Lung (tissue), 17 donors: ENCODE measurements at places on chromosomes 5 and 9. TPM values are rescaled to one million over a fixed set of nuclear protein-coding genes. Genes with fewer than 3 reads are reported as not detected.

GRCh38 chr5:81853030-81853357 is 102.1 kb upstream of the SSBP2 start:
- DNase-seq: no peak

- no peak for DNase-seq
Measured at GRCh38 chr9:23005156-23005555, 558.5 kb downstream of the DMRTA1 start.

DNA sequence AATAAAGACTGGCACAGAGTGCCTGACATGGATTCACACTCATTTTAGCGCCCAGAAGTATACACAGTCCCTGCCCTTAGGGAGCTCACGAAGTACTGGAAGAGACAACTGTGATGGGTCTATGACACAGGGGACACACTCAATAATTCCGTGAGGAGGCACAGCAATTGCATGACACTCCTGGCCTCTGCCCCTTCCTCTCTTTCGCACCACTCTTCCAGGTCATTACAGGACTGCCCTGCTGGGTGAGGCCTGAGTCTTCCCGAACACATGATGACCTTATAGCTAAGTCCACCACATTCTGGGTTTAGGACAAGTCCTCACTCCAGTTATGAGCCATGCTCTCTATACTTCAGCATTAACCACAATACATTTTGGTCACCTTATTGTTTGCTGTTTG is 134.7 kb downstream of the GNA14 start:
- DNase-seq: no peak

DNA sequence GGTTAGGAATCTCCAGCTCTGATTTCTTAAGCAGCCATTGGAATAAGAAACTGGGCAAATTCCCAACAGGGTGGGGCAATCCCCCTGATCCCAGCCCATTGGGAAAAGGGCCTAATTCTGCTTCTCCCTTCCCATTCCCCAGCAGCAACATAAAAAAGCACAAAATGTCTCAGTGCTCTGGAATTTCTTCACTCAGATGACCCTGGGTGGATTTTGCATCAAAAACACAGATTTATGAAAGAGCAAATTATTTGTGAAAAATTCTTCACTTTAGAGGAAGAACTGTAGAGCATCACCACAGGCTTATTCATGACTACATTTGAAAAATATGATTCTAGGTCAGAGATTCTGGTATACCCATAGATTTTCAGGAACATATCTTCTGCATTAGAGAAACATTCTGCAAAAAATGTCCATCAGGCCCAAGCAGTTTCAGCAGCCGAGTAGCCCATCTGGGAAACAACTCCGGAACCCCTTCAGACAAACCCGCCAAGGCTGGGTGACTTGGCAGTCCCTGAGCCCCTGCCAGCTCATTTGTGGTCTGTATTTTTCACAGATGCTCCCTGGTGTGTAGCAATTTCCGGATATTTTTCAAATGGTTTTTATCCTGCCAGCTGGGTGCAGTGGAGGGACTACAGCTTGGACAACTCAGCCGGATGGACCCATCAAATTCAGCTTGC is 102.1 kb upstream of the RANBP3L start:
- DNase-seq: peak; percentile 74

The GAPT gene
- 5.1 TPM for total RNA-seq

The HACD4 gene
- 5.3 TPM for total RNA-seq

The MEIKIN gene
- total RNA-seq: not detected

GRCh38 chr9:4680173-4680525 is 780 bp downstream of the CDC37L1 start:
- peak; percentile 73 for DNase-seq

- no peak for DNase-seq
Measured at GRCh38 chr9:32502464-32502863, 23.5 kb downstream of the RIGI start.

- peak; percentile 14 for DNase-seq
Measured at GRCh38 chr9:76049341-76049740, 158.9 kb downstream of the PCSK5 start.

DNA sequence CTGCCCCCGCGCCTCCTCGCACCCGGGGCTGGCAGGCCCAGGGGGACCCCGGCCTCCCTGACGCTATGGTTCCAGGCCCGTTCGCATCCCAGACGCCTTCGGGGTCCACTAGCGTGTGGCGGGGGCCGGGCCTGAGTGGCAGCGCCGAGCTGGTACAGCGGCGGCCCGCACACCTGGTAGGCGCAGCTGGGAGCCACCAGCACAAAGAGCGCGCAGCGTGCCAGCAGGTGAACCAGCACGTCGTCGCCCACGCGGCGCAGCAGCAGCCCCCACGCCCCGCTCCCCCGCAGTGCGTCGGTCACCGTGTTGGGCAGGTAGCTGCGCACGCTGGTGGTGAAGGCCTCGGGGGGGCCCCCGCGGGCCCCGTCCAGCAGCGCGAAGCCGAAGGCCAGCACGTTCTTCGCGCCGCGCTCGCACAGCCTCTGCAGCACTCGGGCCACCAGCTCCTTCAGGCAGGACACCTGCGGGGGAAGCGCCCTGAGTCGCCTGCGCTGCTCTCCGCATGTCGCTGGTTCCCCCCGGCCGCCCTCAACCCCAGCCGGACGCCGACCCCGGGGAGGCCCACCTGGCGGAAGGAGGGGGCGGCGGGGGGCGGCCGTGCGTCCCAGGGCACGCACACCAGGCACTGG is 548 bp downstream of the TERT start:
- no peak for DNase-seq

The C9 gene
- total RNA-seq: 0.43 TPM

GRCh38 chr5:180467028-180467975 is 26.9 kb upstream of the CNOT6 start:
- no peak for DNase-seq

The TMC1 gene
- 0.82 TPM for total RNA-seq

The SIT1 gene
- 0.92 TPM for total RNA-seq

The NEUROG1 gene
- total RNA-seq: not detected

DNA sequence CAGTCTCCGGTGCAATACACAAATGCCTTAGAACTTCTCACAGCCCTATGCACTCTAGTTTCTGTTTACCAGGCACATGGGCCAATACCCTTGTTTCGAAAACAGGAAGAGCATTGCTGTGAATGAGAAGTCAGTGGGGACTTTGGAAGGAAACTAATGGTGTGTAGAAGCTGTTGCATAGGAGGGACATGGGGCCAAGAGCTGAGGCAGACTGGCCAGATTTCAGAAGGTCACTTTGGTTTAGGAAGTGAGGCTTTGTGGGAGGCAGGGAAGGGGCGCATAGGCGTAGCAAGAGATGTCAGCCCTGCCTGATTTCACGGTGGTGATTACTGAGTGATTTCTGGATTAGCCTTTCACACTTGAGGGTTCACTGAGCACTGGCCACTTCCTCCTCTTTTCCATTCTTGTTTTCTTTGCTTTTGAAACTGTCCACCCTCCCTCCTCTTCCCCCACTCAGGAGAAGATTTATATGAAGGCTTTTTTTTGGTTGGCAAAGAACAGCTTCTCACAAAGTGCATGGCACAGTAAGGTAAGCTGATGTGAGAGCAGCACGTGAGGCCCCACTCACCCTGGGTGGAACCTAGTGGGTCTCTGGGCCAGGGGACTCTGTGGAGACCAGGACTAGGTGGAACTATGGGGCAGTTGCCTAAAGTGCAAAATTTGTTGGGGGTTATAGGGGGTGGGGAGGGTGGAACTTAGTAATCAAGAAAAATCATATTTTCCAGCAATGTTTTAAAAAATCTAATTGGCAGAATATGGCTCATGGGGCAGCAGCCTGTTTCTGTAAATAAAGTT is 6.1 kb upstream of the TMEM252 start:
- peak; percentile 41 for DNase-seq

DNA sequence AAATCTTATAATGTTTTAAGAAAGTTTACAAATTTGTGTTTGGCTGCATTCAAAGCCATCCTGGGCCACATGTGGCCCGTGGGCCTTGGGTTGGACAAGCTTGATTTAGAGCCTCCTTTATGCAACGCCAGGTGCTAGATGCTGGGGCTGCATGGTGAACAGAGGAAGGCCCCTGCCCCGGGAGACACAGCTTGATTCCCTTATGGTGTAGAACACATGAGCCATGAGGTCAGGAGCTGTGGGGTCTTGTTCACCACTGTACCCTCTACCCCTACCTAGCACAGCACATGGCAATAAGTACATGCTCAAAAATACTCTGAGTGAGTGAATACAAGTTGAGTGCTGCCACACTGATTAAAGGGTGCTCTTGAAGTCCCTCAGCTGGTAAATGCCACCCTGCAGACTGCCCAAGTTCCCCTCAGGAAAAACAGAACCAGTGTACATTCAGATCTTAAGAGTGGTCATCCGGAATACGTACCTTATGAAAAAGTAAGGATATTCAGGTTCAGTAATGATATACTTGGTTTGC is 71.9 kb downstream of the ARRDC3 start:
- peak; percentile 14 for DNase-seq

The TXNDC8 gene
- total RNA-seq: not detected
